Occipital lobe (tissue), 3 donors: ENCODE measurements at places on chromosomes 1 and 21. TPM values are rescaled to one million over a fixed set of nuclear protein-coding genes. Genes with fewer than 3 reads are reported as not detected.

DNA sequence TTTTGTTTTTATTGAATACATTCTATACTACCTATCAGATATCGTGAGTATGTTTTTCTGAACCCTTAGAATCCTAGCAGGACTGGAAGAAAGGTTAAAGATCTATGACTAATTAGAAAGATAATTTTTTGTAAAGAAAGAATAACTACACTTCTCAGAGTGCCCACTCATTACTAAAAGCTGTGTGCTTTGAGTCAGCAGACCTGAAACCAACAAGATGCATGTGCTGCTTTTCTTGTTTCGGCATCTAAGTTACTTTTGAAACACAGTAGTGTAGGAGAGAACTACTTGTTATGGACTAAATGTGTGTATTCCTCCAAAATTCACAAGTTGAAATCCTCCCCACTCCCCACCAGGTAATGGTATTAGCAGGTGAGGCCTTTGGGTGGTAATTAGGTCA lies 127.8 kb upstream of the ESRRG start:
- no peak for DNase-seq

DNA sequence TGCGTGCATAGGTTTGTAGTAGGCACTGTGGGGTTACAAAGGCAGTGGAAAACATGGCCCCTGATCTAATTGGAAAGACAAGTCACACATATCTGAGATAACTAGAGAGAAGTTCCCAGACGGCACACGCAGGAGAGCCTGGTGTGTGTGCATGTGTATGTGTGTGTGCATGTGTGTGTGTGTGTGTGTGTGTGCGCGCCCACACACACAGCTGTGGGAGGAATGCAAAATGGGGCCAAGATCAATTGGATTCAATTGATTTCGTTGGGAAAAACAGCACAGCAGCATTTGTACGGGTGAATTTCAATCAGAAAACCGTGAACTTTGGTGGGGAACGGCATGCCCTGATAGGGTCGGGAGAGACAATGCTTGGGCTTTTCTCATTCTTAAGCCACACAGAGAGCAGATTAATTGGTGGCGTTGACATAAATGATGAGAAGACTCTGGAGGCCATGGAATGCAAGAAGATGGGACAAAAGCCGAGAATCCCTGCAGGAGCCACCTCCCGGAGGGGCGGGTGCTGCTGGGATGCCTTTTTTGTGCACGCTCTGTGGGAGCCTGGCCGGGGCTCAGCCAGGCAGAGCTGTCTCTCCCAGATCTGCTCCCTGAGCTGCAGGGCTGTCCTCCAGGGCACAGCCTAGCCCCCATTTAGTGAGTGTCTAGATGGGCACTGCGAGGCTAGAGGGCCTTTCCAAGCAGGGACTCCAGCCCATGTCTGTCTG lies 322.0 kb downstream of the CAMTA1 start:
- no peak for DNase-seq

GRCh38 chr1:218658269-218658668 lies 313.1 kb downstream of the TGFB2 start:
- DNase-seq, result no peak

DNA sequence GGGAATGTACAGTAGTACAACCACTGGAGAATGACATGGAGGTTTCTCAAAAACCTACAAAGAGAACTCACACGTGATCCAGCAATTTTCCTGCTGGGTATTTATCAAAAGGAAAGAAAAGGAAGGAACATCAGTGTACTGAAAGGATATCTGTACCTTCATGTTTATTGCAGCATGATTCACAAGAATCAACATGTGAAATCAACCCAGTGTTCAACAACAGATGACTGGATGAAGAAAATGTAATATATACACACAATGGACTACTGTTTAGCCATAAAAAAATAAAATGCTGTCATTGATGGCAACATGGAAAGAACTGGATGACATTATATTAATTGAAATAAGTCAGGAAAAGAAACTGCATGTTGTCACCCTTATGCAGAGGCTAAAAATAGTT lies 19.0 kb upstream of the CYP4A11 start:
- DNase-seq, result no peak

DNA sequence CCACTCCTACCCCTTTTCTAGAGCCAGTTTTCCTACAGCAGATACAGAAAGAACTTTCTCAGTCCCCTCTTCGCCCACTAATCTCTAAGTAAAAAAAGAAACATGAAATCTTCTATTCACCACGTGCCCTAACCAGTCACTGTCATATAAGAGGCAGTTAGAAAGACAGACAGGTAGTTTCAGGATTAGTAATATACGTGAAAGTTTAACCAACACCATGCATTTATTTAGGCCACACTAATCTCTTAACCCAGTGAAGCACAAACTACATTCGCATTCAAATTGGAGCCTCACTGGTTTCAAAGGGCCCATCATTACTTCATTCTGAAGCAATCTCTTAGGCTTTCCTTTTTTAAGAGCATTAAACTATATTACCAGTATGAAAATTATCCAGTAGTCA lies 10.1 kb downstream of the GPATCH2 start:
- no peak for DNase-seq

DNA sequence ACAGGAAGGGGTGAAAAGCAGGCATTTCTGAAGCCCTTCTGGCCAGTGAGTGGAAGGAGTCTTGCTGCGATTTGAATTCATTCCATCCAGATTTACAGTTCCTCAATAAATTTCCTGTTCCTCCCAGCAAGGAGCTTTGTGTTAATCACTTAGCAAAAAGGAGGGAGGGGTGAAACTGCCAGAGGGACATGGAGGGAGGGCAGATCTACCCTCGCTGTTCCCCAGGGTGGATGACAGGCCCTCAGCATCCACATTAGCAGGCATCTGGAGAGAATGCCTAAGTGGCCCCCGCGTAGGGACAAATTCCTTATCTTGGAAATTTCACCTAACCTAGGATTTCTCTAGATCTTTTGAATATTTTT lies 1.2 kb downstream of the ETV3 start:
- DNase-seq, result no peak

DNA sequence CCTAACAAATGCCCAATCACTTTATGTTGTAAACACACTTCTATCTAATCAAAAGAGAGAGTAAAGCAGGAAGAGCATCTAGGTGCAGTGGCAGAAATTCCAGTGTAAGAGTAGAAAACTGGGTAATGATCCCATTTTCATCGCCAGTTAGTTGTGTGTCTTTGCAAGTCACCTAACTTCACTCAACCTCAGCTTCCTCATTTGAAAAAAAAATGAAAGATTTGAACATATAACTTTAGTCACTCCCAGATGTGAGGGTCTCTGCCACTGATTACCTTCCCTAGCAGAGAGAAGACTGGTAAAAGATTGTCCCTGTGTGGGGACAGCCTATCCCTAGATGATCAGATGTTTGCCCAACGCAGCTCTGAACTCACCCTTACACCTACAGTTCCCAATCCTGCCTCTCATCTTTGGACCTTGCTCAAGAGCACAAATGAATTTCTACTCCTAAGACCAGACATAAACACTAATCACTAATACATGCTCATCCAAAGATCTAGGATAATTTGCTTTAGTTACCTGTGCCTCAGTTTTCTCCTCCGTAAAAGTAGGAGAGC lies 25.2 kb upstream of the DUSP23 start:
- no peak for DNase-seq

- no peak for DNase-seq
These were observed 25.0 kb upstream of the POU3F1 start for GRCh38 chr1:38071312-38072256.

DNA sequence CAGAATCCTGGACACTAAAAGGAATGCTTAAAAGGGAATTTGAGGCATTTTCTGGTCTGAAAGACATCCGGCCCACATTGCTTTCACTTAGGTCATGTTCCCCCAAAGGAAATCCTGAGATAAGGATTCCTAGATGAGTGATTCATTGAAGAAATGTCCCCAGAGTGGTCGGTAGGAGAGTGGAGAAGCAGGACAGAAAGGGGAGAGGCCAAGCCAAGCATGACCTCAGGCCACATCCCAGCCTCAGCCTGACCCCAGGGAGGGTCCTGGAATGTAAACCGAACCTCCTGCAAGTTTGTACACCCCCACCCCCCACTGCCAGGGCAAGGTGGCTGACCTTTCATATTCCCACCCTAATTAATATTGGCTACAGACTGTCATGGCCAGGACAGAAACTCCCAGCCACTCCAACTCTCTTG lies 16.6 kb downstream of the HIVEP3 start:
- DNase-seq, result no peak

DNA sequence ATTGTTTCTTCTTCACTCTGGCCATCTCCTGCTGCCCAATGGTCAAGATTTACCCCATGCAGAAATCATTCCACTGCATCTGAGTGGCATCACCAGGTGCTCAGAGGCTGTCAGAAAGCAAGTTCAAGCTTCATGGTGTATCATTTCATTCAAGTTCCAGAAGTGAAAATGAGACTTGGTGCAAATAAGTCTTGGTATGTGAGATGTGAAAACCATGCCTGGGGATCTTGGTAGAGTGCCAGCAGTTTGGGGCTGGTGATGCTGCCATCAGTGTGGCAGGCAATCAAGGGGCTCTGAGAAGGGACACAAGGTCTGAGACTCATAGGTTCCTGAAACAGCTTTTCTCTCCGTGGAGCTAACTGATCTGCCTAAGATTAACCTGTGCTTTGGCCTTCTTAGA lies 52.0 kb downstream of the CD2 start:
- DNase-seq, result no peak

- no peak for DNase-seq
These were observed 200.0 kb downstream of the PTPRU start for GRCh38 chr1:29436181-29436785.

DNA sequence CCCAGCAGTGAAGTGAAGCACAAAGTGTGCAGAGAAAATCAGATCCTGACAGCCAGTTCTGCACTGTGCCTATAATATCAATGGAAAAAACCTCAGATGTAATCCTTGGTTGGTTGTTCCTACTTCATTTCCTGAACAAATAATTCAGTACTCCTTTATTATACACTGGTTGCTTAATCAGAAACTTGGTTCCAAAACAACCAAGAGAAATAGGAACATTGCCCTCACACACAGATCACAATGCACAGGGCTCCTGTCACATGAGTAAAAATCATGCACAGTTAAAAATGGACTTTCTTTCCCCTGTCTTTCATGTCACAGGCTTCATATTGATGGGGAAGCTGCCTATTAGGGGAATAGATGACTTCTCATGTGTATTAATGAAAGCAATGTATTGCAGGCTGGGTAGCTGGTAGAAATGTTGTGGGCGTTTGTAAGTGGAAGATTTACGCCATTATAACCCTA lies 9.7 kb downstream of the DNASE2B start:
- DNase-seq, result no peak

- DNase-seq, result no peak
These were observed 43.8 kb downstream of the BATF3 start for GRCh38 chr1:212655668-212656440.

GRCh38 chr21:35616090-35616489 lies 444.2 kb downstream of the SETD4 start:
- DNase-seq, result no peak

DNA sequence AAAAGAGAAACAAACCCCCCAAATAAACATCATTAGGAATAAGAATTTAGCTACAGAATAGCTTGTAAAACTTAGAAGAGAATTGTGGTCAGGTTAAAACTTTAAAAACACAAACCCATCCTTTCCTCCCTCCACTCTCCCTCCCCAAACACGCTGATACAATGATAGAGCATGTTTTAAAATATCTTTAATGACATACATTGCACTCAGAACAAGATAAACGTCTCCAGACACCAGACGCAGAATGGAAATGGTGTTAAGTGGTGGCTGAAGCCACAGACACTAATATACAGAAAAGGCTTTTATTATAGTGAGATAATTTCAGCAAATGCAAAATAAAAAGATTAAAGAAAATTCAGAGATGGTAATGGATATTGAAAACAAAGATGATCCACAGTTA lies 58.9 kb upstream of the SAMD13 start:
- DNase-seq, result no peak

DNA sequence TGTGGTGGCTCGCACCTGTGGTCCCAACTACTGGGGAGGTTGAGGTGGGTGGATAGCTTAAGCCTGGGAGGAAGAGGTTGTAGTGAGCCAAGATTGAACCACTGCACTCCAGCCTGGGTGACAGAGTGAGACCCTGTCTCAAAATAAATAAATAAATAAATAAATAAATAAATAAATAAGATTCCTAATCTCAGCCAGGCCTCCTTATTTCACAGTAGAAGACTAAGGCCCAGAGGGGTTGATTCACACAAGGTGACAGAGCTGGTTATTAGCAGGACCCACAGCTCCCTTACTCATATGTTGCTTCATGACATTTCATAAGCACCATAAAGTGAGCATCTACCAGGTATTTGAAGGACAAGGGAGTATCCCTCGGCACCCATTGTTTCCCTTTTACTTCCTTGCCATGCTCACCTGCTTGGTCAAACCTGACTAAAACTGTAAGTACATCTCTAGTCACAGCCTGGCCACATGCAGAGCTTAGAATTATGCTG lies 32.7 kb downstream of the ALG14 start:
- no peak for DNase-seq

Gene PYHIN1
- not detected for total RNA-seq

Gene RHBG
- not detected for total RNA-seq

Gene TSPAN2
- total RNA-seq, result 28.5 TPM

Gene ROR1
- total RNA-seq, result 2.5 TPM

Gene RIMKLA
- 22.9 TPM for total RNA-seq

Gene AIM2
- total RNA-seq, result 23.4 TPM

Gene F5
- total RNA-seq, result under 0.01 TPM

Gene ZMYM4
- total RNA-seq, result 108 TPM
